Body of pancreas (tissue), 4 donors: ENCODE measurements at places on chromosomes 16 and 17. TPM values are rescaled to one million over a fixed set of nuclear protein-coding genes. Genes with fewer than 3 reads are reported as not detected.

DNA sequence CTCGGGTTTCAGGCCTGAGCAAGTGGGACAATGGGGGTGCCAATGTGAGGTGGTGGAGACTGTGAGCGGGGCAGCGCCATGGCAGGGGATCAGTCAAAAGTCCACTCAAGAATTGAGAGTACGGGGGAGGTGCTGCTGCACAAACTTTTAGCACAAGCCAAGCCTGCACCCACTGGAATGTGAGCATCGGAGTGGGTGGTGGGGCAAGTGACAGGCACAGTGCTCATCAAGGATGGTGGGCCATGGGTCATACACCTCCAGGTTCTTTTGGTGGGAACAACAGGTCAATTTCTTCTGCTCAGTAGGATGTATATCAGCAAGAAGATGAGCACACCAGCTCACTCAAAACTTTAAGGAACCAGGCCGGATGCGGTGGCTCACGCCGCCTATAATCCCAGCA is 32.4 kb upstream of the PEMT start:
- DNase-seq = no peak
- no peak overlapping the region for H3K4me3 ChIP-seq
- H3K27ac ChIP-seq = no peak overlapping the region
- H3K4me1 ChIP-seq = peaks cover 7% of the 10 kb centered on the region
- H3K27me3 ChIP-seq = no peaks in the 10 kb centered on the region
- H3K36me3 ChIP-seq = no peaks in the 10 kb centered on the region

- H3K4me1 ChIP-seq = peaks cover 41% of the 10 kb centered on the region
- DNase-seq = no peak
- H3K4me3 ChIP-seq = no peak overlapping the region
- no peak overlapping the region for H3K27ac ChIP-seq
- no peaks in the 10 kb centered on the region for H3K36me3 ChIP-seq
Observed at GRCh38 chr16:85194307-85195270, 82.3 kb upstream of the CIBAR2 start.

DNA sequence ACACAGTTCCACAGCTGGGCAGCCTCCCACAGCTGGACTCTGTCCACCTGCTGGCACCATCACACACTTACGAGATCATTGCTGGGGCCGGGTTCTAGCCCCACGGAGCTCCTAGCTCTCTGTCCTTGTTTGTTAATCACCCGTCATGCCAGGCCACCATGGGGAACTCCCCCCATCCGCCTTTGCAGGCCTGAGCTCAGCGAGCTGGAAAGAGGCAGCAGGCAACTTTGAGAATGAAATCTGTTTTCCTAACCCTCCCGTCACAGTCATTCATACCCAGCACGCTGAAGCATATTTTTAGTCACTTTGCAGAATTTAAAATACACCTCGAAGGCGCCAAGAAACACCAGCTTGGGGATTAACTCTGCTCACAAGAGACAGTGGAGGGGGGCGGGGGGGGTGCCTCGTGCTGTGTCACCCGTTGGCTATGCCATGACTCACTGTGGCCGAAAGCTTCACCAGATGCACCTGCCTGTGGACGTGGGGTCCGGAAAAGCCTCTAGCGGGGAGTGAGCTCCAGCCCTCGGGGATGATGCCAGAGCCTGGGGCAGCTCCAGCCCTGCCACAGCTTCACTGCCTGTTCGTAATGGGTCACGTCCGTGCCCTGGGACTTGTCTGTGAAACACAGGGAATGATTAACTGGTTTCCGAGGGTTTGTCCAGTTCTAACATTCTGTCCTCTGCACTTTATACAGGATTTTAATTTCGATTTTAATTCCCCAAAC is 1.4 kb upstream of the SPNS2 start:
- DNase-seq = peak; percentile 67
- peaks cover 50% of the 10 kb centered on the region for H3K4me1 ChIP-seq
- no peaks in the 10 kb centered on the region for H3K36me3 ChIP-seq

DNA sequence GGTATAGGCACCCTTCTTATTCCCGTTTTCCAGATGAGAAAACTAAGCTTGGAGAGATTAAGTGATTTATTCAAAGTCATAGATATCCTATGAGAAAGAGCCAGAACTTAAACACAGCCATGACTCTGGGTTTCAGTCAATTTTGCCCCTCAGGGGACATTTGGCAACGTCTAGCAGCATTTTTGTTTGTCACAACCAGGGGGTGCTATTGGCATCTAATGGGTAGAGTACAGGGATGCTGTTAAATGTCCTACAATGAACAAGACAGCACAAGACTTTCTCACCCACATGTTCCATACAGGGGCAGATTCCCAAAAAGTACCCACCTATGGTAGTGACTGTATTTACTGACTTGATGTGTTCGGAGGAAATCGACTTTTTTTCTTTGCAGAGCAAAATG is 4.8 kb upstream of the SHISA9 start:
- H3K27ac ChIP-seq = no peak overlapping the region
- H3K27me3 ChIP-seq = no peaks in the 10 kb centered on the region
- H3K4me3 ChIP-seq = no peak overlapping the region
- peaks cover 10% of the 10 kb centered on the region for H3K4me1 ChIP-seq
- DNase-seq = peak; percentile 19

DNA sequence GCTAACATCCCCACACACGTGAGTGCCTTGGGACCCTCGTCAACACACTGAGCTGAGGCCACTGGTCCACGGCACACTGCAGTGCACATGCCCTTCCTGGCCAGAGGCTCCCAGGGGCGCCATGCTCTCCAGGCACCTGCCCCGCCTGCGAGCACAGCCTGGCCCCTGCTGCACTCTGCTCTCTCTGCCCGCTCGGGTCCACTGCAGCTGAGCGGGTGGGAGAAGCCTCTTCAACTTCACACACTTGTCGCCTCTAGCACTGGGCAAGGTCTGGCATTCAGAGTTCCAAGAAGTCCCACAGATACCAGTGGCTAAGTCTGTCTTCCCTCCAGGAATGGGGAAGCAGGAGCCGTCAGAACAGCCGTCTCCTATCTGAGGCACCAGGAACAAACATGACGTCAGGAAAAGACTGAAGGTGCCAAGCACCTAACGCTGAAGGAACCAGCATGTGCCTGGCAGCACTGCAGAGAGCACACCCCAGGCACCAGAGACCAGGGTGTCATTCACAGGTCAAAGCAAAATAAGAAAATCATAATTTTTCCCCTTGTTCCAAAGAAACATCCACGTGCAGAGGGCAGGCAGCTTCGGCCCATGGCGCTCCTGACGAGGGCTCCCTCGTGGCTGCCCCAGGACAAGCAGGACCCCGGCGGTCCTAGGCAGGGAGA is 82.9 kb downstream of the ZNF778 start:
- no peaks in the 10 kb centered on the region for H3K36me3 ChIP-seq
- peak; percentile 72 for DNase-seq
- no peak overlapping the region for H3K4me3 ChIP-seq
- no peaks in the 10 kb centered on the region for H3K27me3 ChIP-seq

GRCh38 chr17:2977157-2977556 is 86.2 kb downstream of the OR1D5 start:
- H3K27ac ChIP-seq = no peak overlapping the region
- no peaks in the 10 kb centered on the region for H3K36me3 ChIP-seq
- DNase-seq = no peak
- no peaks in the 10 kb centered on the region for H3K4me1 ChIP-seq
- H3K27me3 ChIP-seq = no peaks in the 10 kb centered on the region

- DNase-seq = no peak
- no peak overlapping the region for H3K4me3 ChIP-seq
- H3K27me3 ChIP-seq = no peaks in the 10 kb centered on the region
- no peaks in the 10 kb centered on the region for H3K36me3 ChIP-seq
Observed at GRCh38 chr17:5661491-5662125, 77.3 kb upstream of the NLRP1 start.

DNA sequence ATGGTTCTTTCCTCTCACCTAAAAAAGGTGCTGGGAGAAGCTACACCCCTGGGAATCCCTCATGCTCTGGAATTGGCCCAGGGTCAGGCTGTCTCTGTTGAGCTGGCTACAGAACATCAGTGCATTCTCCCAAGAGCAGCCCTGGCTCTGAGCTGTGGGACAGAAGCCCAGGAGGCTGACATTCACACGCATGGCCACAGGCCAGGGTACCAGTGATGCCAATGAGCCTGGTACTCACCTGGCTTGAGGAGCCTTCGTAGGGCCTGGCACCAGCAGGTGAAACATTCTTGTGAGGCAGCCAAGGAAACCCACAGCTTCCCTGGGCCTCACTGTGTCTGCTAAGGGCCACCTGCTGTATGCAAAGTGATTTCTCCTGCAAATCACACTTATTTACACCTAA is 121.7 kb upstream of the CCL2 start:
- peak; percentile 27 for DNase-seq
- H3K27me3 ChIP-seq = no peaks in the 10 kb centered on the region
- no peaks in the 10 kb centered on the region for H3K36me3 ChIP-seq
- H3K4me1 ChIP-seq = no peaks in the 10 kb centered on the region
- H3K4me3 ChIP-seq = no peak overlapping the region

DNA sequence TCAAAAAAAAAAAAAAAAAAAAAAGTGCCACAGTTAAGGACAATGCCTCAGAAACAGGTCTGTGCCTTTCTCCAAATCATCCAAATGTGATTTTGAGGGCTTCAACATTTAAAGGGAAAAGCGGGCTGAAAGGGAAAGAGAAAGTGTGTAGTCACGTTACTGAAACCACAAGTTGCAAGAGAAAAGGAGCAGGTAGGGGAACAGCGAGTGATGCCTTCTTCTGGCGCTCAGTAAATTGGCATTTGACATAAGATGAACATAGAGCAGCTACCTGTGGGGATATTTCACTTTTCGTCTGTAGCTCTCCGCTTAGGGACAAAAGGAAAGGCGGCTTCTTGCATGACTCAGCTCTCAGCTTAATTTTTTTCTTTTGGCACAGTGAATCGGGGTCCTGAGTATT is 11.1 kb downstream of the CMTM2 start:
- no peaks in the 10 kb centered on the region for H3K27me3 ChIP-seq
- H3K27ac ChIP-seq = no peak overlapping the region
- H3K36me3 ChIP-seq = no peaks in the 10 kb centered on the region
- H3K4me3 ChIP-seq = no peak overlapping the region
- H3K4me1 ChIP-seq = no peaks in the 10 kb centered on the region

Gene NTN3
- not detected for total RNA-seq
